ENCODE measurements at places on chromosomes 16 and 17.

DNA sequence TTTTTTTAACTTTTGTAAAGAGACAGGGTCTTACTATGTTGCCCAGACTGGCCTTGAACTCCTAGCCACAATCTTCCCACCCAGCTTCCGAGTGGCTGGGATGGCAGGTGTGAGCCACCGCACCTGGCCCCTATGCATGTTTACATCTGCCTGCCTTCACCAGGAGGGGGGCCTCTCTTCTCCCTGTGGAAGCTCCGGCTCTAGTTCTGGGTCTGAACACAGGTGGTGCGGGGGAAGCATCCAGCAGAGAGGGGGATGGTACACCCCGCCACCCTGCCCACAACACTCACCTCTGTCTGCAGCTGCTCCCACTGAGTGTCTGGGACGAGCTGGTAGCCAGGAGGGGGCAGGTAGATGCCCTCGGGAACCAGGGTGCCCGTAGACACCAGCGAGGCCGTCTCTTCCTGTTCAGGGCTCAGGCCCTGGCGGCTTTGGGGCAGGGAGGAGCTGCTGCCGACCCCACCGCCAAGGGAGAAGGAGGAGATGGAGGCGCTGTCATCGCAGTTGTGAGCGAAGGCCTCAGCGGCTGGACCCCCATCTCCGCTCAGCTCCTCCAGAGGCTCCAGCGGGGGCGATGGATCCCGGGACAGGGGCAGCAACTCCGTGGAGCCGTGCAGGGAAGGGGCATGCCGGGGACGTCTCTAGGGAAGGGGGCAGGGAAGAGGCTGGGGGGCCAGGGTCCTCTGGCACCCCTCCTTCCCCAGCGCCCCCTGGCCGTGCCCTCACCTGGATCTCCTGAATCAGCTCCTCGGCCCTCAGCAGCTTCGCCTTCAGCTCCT lies 10.9 kb downstream of the RABEP2 start:
- DNase-seq, result no peak

DNA sequence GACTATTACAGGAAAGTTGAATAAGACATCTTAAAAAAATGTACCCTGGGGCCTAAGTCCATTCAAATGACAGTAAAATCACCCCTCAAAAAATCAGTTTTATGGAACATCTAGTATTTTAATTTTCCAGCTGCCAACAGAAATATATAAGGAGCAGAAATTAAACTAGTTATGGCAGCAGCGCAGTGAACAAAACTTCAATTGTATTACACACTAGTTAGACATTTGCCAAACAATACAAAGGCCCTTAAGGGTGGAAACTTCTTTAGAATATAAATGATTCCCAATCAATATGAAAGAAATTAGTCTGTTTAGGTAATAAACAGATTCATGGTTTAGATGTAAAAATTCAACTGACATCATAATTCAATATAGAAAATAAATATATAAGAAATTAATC lies 18.1 kb upstream of the RFFL start:
- no peak for DNase-seq

DNA sequence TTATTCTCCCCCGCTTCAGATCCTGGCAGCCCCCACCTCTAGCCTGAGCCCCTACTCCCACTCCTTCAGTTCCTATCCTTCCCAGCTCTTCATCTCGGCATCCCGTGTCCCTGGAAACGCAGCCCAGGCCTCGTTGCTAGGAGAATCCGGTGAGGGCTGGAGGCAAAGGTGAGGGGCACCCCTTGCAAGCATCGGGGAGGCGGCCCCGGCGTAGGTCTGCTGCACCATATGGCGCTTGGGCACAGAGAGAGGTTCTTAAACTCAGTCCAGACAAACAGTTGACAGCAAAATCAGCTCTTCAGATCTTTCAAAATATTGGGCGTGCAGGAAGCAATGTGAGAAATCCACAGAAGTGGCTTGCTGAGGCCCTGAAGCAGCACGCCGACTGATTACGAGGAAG lies 15.0 kb downstream of the SLC38A8 start:
- DNase-seq, result no peak

DNA sequence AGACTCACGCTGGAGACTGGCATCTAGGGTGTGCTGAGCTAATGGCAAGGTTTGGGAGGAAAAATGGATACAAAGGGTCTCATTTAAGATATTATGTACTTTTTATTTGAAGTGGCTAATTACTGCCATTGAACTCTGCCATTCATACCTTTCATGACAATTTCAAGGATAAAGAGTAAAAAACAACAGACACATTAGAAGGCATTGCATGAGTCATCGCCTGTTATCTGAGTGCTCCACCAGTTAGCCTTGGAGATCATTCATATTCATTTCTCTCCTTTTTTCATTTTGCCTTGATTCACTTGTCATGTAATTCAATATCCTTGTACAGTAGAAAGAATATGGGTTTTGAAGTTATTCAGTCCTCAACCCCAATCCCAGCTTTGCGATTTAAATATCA lies 109.5 kb downstream of the CDH8 start:
- no peak for DNase-seq

GRCh38 chr17:60664022-60664421 lies 13.6 kb upstream of the BCAS3 start:
- no peak for DNase-seq
